Amygdala (tissue), 56 donors: ENCODE measurements at places on chromosomes 7 and 10.

DNA sequence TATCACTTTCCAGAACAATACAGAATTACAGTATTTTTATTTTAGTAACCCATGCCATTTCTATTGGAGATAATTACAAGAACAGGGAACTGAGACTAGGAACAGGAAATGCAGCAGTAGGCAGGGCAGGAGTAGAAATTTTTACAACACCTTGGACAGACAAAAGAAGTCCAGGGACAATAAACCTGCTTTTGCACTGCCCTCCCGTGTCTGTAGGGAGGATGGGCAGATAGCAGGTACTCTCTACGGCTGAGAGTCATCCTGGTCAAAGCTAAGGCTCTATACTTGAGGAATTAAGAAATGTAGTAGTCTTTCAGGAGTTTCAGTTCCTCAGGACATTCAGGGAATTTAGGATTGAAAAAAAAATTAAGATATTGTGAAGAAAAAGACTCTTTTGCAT is 63.4 kb downstream of the VAX1 start:
- DNase-seq = no peak

DNA sequence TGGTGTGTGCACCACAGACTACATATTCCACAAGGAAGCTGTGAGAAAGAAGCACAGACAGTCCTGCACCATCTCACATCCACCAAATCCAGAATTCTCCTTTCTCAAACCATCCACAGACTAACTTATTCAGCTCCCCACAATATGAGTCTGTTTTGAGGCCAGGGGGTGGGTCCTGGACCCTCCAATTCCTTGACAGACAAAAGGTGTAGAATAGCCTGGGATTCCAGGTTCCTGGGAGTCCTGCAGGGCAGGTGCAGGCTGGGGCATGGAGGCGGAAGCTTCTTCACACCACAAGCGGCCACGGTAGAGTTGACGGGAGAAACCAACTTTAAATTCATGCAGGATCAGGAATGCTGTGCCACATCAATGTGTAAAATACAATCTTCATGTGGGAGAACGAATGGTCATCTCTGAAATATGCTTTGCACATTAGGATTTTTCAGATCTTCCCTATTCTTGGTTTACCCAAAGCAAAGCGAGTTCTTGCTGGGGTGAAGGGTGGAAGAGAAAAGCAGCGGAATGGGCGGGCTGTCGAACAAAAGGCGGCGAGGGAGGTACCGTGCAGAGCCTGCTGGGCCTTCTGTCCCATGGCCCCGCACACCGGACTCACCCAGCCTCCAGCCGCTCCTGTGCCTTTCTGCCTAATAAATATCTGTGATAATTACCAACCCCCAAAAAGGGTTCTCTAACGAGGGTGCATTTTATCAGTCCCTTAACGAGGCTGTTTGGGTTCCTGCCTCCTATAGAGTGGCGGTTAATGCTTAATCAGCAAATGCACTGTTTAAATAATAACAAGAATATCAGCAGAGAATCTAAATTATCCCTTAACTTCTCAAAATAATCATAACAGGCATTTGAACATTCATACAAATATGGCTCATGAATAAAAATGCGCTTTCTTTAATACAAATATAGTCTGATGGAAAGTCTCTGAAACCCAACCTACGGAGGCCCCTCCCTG is 514.0 kb downstream of the DNAJB6 start:
- DNase-seq = no peak

DNA sequence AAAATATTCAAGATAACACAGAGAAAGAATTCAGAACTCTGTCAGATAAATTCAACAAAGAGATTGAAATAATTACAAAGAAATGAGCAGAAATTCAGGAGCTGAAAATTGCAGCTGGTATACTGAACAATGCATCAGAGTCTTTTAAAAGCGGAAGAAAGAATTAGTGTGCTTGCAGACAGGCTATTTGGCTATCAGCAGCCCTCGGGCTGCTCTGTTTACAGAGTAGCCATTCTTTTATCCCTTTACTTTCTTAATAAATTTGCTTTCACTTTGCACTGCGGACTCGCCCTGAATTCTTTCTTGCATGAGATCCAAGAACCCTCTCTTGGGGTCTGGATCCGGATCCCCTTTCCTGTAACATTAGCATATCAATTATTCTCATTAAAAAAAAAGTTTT is 1040.0 kb downstream of the SORCS3 start:
- no peak for DNase-seq

- DNase-seq = no peak
These were observed 3.3 kb upstream of the LRRC27 start for GRCh38 chr10:132328738-132329137.

GRCh38 chr7:158500651-158501052 is 87.0 kb downstream of the PTPRN2 start:
- DNase-seq = no peak

DNA sequence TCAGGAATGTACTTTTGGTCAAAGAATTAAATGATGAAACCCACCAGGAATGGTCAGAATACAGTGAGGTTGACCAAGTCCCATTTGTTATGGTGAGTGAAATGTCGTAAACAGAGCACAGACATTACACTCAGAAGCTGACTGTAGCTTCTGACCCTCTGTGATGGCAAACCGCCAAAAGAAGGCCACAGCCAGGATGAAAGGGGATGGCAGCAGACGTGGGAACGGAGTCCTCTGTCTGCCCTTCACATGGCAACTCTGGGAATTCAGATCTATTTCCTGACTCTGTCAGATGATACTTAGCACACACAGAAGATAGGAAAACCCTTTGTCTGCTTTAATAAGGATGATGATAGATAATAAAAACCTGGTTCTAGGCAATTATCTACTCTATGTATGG is 757.1 kb downstream of the SORCS3 start:
- no peak for DNase-seq

DNA sequence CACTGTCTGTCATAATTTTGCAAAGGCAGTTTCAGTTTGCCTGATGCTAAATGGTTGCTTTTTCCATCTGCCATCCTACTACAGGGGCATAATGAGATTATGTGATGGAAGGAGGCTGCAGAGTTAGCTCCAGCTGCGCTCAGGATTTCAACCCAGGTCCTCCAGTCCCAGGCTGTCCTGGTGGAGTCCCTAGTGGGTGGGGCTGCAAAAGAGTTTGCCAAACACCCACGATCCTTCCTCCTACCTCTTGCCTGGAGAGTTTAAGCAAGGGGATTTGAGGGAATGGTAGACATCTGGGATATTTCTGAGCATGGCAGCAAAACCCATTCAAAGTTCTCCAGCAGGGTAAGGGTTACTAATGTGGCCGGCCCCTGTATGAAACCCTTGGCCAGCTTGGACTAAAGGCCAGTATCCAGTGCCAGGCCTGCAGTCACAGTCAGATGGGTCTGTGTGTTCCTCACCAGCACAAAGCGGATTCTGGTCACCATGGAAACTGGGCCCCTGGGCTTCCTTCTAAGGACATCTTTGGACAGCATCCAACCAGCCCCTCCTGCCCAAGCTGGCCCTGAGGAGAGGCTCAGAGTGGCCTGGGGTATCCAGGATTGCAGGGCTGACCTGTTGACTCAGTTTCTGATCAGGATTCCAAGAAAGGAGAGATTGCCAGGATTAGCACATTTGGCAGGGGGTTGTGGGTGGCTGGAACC is 42.7 kb upstream of the CHST3 start:
- DNase-seq = peak; percentile 59

- DNase-seq = no peak
These were observed 240.8 kb downstream of the SNX10 start for GRCh38 chr7:26532471-26532870.

- peak; percentile 96 for DNase-seq
These were observed 272.3 kb downstream of the TRIL start for GRCh38 chr7:28685644-28686417.

- DNase-seq = no peak
These were observed at the start of gene TLX1 for GRCh38 chr10:101130984-101131961. TSS of gene TLX1 (plus strand) at chr10:101131300. CDS start at chr10:101131542, 242 bp downstream.

DNA sequence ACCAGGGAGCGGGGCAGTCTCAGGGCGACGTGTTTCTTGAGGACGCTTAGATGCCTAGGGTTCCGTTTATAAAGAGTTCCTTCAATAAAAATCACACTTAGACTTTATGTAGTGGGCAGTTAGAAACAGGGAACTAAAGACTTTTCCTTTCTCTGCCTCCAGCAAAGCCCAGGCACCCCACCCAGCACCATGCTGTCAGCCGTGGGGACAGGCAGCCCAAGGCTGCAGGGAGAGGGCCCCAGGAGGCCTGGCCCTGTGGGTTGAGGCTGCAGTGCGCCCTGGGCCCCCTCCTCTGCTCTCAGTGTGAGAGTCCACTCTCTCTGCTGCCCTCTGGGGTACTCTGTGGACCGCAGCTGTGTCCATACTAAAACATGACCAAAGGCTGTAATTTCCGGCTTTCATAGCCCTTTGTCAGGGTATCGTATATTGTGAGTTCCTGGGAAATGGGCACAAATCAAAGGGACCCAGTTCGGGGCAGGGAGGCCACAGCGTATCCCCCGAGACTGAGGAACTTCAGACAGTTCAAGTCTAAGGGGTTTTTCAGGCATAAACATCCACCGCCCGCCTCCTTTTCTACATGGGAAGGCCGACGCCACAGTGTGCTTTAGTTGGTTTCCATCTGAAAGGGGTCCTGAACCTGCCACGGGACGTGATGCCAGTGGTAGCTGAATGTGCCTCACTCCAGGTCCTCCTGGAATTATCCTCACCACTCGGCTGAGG is 59.7 kb downstream of the DNAJB6 start:
- DNase-seq = no peak
